ENCODE measurements at places on chromosomes 2 and 18. TPM values are rescaled to one million over a fixed set of nuclear protein-coding genes. Genes with fewer than 3 reads are reported as not detected.

DNA sequence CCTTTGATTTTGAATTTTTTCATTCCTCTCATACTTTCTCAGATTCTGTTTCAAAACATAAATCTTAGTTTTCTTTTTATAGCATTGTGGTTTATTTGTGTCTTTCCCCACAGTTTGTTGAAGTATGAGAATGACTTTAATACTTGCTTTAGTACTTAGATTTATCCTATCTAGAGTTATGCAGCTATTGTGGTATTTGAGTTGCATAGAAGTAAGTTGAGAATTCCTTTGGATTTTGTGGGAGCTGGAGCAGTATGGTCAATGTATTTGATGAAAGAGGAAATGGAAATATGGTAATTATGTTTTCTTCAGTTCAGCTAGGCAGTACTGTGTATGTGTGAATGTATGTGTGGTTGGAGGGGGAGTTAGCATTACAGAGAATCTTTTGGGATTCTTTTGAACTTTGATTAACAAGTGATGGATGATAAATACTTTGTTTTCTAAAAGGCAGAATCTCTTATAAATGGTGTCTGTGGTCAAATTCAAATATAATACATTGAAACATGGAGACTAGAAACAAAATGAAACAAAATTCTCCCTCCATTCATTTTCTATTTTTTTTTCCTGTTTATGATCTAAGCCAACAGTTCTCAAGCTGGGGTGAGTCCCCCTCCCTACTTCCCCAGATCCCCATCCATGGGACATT, 3.0 kb downstream of the ACVR2A start:
- no peak for DNase-seq

DNA sequence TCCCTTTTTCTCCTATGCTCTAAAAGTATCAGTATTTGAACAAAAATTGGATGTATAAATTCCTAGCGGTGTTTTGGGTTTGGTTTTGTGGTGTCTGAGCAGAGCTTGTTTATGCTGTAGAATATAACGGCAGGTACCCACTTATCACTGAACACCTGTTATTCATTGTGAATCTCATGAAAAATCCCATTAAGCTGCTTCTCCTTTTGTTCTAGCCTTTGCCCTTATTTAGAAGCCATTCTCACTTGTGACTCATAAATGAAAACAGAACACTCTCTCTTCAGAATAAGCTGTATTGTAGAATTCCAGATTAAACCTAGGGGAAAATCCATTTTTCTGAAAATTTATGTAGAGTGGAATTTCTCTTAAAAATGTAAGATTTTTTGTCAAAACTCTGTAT, 104.0 kb downstream of the PRPF40A start:
- DNase-seq: no peak

DNA sequence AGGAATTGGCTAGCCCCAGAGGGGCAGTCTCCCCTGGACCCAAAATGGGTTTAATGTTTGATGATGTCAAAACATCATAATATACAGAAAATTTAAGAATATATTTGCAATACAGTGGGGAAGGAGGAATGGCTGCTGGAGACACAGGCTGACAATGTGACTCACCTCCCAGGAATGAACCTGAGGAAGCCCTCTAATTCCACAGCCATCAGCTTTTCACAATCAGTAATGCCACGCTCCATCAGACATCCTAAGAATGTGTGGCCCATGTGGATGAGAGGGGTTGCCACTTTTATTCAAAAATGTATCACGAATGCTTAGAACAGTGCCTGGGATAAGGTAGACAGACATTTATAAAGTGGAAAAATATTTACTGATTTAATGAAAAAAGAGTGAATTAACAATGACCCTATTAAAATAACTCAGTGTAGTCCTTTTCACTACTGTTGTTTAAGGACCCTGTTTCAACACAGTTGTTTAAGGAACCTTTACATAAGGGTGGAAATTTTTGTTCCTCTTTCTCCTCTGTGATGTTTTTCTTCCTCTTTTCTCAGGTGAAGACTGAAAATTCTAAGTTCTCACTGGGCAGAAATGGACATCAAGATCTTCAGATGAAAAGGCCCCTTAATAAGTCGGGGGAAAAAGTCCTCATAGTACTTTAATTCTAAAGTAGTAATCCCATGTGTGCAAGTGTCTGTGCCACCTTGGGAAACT, 17.5 kb upstream of the TMEM163 start:
- DNase-seq: no peak

The INHA gene
- total RNA-seq: 0.64 TPM

GRCh38 chr2:101622210-101623030, 75.1 kb upstream of the MAP4K4 start:
- DNase-seq: no peak

The NT5DC4 gene
- not detected for total RNA-seq

DNA sequence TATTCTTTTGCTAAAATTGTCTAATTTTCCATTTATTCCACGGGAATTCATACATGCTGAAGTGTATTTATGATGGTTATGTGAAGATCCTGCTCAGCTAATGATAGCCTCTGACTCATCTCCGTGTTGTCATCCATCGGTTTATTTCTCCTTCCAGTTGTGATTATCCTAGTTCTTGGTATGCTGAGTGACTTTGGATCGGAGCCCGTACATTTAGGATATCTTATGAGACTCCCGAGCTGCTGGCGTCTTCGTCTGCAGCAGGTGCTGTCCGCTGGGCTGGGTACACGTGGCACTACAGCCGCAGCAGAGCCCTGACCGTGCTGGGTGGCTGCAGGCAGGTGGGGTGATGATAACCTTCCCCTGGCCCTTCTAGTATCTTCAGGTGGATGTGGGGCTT, 40.1 kb upstream of the GALR1 start:
- no peak for DNase-seq

The ARHGAP25 gene
- total RNA-seq: 7.8 TPM

The POMC gene
- 10.7 TPM for total RNA-seq

GRCh38 chr2:13005761-13006335, 289.1 kb downstream of the TRIB2 start:
- no peak for DNase-seq

GRCh38 chr2:171617981-171618380, 69.3 kb upstream of the DYNC1I2 start:
- no peak for DNase-seq

DNA sequence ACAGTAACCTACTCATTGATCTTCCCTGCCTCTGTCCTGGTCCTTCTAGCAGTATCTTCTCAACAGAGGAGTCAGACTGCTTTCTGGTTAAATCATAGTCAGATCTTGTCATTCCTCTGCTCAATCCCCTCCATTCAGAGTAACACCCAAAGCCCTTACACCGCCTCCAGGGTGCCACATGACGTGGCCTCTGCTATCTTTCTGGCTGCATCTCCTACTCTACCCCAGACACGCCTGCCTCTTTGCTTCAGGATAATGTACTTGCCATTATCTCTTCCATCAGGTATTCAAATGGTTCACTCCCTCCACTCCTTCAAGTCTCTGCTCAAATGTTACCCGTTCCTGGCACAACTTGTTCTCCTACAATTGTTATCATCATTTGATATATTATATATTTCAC, 36.3 kb upstream of the ACVR2A start:
- DNase-seq: no peak

The UCN gene
- total RNA-seq: 0.80 TPM

DNA sequence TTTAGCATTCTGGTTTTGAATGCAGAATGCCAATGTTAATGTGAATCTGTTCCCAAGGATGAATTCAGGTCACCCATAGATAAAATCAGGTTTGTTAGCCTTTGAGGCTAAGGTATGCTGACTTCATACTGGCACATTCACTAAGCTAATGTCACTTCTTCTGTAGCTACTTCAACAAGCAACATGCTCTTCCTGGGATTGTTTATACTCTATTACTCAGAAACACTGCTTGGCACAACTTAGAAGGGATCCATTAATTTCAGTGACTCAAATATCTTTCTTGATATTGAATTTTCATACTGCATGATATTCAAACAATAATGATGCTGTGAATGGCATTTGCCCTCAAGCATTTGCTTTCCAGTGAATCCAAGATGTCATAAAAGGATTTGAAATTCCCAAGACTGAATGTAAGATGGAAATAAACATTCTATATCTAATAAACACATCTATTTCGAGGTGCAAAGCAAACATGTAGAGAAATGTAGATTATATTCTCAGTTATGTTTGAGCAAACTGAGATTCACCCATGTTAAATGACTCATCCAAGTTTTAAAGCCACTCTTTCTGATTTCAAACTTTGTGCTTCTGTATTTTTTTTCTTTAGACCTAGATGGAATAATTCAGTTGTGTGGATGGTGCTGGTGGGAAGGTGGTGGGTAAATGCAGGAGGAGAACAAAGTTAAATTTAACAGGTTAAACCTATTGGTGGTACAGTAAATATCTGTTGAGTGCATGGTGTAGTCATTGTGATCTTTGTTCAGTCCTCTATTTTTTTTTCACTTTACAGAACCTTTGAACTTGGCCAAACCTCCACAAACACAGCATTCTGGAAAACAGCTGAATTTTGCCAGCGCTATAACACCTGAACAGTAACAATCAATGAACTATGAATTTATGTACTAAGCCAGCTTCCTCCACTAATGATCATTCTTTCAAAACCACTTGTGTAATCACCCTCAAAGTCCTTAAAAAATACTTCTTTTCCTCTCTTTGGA, 162.1 kb upstream of the XIRP2 start:
- no peak for DNase-seq

The RFTN2 gene
- total RNA-seq: 7.6 TPM

The ABHD1 gene
- total RNA-seq: 0.80 TPM

- DNase-seq: no peak
Observed at GRCh38 chr18:67599277-67599676, 82.8 kb upstream of the DSEL start.

- DNase-seq: no peak
Observed at GRCh38 chr2:110707386-110707965, 24.9 kb upstream of the ACOXL start.

The CKAP2L gene
- 0.96 TPM for total RNA-seq

The GNLY gene
- 2.0 TPM for total RNA-seq

The GPR155 gene
- 7.2 TPM for total RNA-seq

- no peak for DNase-seq
Observed at GRCh38 chr2:189285962-189286645, 106.5 kb upstream of the COL5A2 start.

The UGT1A5 gene
- total RNA-seq: not detected

DNA sequence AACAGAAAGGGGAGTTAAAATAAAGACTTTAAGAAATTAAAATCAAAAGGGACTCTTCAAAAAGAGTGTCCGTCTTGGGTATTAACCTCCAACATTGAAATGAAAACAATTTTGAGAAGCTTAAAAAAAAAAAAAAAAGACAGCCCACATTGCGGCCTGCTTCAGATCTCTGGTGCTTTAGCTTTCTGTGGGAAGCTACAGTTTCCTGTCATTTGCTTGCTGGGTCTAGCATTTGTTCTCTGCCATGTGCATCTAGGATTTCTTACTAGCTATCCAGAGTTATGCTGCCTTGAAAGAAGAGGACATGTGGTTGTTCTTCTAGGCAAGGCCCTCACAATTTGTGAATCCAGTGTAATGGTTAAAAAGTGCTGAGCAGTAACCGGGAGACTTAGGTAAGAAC, 375.3 kb downstream of the SLC4A3 start:
- no peak for DNase-seq

DNA sequence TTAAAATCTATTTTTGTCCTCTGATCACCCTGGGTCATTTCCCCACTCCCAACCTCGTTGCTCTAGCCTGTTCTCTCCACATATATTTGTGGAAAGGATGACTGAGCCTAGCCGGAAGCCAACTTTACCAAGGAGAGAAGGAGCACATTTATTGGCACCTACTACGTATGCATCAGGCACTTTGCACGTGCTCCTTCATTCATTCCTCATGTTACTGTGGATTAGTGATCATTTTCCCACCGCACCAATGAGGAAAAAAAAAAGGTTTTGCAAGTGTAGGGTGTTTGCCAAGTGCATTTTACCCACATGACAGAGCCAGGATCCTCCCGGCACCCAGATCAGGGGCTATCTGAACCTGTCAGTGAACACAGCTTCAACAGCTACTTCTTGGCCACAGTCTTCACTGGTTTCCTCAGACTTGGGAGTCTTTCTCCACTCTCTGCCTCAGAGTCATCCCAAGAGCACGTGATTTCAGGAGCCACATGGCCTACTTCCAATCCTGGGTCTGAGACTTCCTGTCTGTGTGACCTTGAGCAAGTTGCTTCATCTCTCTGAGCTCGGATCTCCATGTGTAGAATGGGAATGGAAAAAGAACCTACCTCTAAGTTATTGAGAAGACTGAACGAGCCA, 1.9 kb upstream of the C1QL2 start:
- DNase-seq: no peak

- DNase-seq: no peak
Observed at GRCh38 chr2:191318729-191319078, 73.5 kb downstream of the MYO1B start.

The NEB gene
- 2.0 TPM for total RNA-seq

The PKDCC gene
- total RNA-seq: 95.4 TPM

GRCh38 chr2:219168932-219169331, 897 bp downstream of the SLC23A3 start:
- DNase-seq: no peak

Measured in breast epithelium (tissue), 4 donors.